SW480 (cell line): ENCODE measurements at places on chromosomes 6 and 20.
A peak's percentile ranks its signal among the peaks of the same experiment; 100 is the strongest.

- no peak for DNase-seq
Measured at GRCh38 chr6:157471895-157472686, 91.1 kb downstream of the ZDHHC14 start.

GRCh38 chr6:99219788-99220187 lies 129.7 kb downstream of the FAXC start:
- DNase-seq, result peak; percentile 5

DNA sequence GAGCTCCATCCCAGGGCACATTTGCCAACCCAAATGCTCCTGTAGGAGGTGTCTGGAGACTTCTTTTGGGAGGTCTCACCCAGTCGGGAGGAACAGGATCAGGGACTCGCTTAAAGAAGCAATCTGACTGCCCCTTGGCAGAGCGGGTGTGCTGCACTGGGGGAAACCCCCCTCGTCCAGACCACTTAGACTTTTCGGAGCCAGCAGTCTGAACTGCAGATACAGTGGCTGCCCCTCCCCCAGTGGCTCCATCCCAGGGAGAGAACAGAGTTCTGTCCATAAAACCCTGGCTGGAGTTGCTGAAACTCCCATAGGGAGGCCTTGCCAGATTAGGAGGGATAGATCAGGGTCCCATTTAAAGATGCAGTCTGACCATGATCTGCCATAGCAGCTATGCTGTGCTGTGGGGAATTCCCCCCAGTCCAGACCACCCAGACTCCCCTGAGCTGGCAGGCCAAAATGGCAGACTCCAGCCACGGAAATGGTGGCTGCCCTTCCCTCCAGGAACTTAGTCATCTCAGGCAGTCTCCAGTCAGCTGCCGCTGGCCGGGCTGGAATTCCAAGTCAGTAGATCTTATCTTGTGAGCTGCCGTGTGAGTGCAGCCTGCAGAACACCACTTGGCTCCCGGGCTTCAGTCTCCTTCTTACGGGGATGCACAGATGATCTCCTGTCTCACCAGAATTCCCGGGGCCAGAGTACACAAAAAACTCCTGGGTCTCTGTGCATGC lies 278.1 kb upstream of the SASH1 start:
- DNase-seq, result peak; percentile 1

DNA sequence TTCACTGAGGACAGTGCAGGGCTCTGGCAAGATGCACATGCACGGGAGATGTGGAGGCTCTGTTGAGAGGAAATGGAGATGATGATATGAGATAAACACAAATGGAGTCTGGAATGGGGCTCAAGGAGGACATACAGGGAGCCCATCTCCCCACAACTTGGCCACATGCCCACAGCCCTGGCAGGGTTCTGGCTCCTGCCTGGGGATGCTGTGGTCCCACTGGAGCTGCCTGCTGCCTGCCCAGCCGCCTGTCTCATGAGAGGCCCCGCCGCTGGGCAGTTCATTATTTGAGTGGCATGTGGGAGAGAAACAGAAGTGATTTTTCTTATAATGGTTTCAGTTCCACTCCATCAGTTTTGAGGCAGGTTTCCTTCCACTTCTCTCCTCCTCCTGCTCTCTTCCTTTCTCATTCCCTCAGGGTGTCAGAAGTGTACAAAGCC lies 133.6 kb upstream of the TRAF3IP2 start:
- no peak for DNase-seq

DNA sequence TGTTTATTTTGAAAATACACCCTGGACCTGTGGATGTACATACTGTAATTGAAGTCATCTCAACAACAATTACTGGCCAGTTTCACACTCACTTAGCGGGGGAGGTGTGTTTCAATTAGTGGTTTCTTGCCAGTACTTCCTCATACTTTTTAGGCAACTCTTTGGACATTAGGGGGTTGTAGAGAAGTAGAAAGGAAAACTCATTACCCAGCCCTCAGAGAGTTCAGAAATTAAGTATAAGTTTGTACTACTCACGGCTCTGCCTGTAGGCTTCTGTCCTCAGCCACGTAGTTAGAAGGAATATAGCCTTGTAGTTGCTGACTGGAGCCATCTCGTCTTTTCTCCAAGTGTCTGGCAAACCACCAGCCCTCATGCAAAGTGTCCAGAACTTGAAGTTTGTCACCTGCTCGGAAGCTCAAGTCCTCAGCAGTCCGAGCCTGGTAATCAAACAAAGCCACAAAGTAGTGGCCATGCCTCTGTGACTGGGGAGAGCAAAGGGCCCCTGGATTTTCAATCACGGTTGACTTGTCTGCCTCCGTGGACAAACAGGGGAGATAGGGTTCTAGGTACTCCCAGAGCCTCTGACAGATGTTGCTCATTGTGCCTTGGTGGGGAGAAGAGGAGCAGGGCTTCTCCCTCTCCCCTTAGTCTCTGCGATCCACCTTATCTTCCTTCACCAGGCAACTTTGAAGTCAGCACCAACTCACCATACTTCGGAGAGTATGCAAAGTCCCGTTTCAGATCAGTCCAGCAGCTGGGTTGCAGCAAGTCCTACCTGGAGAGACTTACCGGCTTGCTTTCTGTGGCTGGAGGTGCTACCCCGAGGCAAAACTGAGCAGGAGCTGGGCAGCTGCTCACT lies 749 bp downstream of the FRK start:
- peak; percentile 43 for DNase-seq

GRCh38 chr20:38420388-38421085 lies 14.6 kb downstream of the SNHG17 start:
- DNase-seq, result no peak

GRCh38 chr20:46128310-46129151 lies 10.4 kb downstream of the CD40 start:
- DNase-seq, result no peak

DNA sequence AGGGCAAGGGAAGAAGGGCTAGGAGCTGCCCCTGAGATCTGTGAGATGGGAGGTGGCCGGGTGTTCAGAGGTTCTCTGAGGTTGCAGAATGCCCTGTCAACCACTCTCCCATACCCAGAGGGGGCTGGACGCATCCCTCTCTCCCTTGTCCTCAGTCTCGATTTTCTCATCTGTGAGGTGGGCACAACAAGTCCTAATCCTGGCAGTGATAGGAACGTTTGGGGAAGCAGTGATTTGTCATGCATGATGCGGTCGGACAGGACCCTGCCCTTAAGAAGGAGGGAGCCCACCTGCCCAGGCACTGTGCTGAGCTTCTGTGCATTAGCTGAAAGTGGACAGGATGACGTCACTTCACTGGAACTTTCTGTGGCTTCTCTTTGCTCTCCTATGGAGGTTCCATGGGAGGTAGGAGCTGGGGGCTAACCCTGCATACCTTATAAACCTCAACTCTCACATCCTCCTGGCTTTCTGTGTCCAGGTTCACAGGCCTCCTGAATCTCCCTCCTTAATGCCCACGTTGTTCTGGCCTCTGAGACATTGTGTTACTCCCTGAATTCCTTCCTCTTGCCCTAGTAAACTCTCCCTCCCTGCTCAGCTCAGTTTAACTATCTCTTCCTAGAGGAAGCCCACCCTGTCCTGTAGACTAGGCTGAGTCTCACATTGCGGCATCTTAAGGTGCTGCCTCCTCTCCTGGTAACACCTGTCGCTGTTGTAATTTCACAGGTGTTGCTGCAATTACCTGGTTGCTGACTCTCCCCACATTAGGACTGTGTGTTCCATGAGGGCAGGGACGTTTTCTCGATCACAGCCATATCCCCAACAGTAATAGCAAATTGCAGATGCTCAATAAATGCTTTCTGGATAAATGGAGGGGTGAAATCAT lies 30.1 kb upstream of the CSNK2A1 start:
- peak; percentile 30 for DNase-seq

GRCh38 chr20:227439-228105 lies 514 bp downstream of the DEFB129 start:
- no peak for DNase-seq

- no peak for DNase-seq
Measured at GRCh38 chr6:31794866-31795615, 511 bp downstream of the VARS1 start.

DNA sequence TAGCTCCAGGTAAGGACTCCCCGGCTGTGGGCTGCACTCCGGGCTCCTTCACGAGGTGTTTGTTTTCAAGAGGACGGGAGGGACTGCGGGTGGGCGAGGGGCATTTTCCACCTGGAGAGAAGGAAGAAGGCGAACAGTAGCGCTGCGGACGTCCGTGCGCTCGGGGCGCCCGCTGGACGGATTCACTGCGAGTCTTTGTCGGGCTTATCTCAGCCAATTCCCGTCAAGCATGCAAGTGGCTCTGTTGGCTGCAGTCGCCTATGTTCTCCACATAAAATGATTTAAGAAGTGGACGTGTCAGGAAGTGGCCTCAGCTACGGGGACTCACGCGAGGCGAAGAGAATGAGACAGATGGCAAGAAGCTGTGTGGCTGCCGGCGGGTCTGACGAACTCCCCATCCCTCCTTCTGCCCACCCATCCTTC lies 332 bp downstream of the GRIK2 start:
- DNase-seq, result peak; percentile 11

DNA sequence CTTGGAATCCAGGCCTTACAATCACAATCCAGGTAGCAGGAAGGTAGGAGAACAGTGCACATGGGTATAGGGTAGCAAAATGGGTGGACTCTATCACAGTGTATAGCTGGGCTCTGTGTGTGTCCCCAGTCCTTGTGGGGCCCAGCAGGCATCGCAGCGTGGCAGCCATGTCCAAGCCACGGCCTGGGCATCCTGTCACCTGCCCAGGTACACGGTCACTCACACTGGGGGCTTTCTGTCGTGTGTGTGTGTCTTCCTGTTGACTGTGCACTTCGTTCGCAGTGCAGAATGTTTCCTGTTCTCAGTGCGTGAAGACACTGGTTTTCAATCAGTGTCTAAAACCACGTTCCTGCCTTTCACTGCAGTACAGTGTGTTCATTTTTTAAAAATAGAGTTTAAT lies 523.2 kb upstream of the JARID2 start:
- DNase-seq, result no peak

DNA sequence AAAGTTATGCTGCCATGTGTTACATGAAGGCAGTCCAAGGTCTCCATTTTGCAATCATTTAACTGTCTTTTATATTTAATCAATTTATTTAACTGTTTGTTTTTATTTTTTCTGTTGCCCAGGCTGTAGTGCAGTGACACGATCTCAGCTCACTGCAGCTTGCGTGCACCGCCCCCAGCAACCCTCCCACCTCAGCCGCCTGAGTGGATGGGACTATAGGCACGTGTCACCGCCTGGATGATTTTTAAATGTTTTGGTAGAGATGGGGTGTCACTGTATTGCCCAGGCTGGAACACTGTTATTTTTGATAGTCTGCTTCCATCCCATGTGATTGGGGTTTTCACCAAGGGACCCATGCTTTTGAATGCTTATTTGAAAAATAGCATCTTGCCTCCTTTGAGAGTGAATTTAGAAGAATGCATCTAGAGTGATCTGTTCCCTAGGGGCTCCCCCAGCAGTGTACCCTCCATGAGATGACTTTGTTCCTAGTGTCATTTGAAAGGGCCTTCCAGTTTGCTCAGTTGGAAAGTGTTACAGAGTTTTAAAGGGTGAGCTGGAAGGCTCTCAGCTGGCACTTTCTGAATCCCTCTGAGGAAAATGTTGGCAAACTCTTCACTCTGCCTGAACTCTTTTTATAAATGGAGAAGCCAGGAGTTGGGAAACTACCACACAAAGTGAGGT lies 143.4 kb downstream of the JARID2 start:
- DNase-seq, result no peak

DNA sequence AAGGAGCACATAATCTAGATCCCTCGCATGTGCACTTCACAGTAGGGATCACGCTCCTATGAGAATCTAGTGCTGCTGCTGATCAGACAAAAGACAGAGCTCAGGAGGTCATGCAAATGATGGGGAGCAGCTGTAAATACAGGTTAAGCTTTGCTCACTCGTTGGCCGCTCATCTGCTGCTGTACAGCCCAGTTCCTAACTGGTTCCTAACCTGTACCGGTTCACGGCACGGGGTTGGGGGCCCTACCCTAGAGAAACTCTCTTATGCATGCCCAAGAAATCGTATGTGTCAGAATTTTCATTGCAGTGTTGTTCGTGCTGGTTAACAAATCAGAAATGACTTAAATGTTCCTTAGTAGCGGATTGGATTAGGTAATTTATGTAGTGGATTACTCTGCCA lies 116.1 kb downstream of the CDH26 start:
- DNase-seq, result no peak

DNA sequence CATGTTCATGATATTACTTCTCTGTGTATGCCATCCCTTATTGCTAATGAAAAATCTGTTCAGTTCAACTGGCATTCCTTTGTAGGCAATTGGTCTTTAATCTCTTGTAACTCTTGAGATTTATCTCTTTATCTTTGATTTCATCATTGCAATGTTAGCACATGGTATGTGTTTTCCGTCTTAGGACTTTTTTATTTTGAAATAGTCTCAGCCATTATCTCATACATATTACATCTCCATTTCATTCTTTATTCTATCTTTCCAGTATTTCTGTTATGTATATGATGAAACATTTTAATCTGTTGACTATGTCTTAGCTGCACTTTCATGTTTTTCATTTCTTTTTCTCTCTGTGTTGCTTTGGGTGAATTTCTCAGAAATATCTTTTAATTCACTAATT lies 58.1 kb downstream of the VSTM2L start:
- no peak for DNase-seq

GRCh38 chr6:21953831-21954801 lies 342.7 kb downstream of the PRL start:
- DNase-seq, result peak; percentile 72

DNA sequence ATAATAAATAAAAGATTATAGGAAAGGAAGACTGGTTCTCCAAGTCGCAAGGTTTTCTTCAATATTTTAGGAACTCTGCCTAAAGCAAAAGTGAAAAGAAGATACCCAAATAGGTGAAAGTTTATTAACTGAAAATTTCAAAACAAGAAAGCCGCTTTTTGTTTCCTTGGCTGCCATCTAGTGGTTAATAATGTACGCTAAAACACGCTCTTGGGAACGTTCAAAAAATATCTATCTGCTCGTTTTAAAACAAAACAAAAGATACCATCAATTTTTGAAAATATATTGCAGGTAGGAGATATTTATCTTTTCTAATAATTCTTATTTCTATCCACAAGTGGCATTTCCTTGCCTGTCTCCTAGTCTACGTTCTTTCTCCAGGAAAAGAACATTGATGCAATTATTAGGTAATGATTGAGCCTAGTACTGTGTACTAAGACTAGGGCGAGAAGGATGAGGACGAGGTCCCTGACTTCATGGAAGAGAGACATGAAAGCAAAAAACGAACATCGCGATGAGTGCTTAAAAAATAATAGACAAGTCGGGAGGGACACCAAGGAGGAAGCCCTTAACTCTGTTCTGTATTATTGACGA lies 97.2 kb downstream of the SPTLC3 start:
- peak; percentile 60 for DNase-seq

DNA sequence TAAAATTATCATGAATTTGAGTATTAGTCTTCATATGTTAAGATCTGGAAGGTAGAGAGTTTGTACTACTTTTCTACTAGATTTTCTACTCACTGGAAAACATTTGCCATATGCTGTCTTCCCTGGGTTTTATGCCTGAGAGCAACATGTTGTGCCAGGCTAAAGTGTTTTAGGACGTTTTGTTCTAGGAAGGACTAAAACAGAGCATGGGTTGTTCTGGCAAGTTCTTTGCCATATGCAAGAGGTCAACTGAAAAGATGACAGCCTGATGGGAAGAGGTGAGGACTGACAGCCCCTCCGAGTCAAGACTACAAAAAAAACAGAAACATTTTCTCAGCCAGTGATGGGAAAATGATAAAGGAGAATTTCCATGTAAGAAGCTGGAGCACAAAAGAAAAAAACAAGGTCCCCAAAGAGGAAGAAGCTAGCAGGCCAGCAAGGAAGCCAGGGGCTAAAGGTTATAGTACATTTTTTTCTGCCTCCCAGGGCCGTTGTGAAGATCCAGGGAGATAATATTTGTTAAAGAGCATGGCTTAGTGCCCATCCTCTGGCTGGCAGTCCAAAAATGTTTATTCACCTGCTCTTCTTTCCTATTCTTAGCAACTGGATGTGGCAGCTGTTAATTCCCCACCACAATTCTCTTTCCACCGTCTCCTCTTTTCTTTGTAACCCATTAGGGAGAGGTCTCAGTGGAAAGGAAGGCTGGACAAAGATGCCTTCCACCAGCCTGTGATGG lies 7.8 kb downstream of the SCGN start:
- DNase-seq, result no peak
